Posterior cingulate gyrus (tissue), 11 donors: ENCODE measurements at places on chromosomes 5 and 9.

DNA sequence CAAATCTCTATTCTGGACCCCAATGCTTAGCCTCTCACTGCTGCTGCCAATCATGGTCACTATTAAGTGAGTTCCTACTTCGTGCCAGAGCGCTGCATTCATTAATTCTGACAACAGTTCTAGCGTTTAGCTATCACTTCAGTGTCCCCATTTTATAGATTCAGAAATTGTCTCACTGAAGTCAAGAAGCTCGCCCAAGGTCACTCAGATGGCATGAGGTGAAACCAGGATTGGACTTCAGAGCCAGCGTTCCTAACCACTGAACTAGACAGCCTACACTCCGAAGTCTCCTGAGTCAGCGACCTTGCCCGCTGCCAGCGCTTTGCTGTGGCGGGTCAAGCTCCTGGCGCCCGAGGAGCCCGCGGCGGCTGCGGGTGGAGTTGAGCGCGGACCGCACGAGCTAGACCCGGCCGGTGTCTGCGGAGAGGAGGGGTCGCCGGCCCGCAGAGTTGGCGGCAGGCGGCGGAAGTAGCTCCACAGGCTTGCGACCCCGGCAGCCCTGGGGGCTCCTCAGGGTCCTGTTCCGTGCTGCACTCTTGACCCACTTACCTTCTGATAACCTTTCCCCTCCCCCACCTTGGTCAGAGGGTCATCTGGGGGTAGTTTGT lies 2.1 kb upstream of the GABRB2 start:
- no peak for DNase-seq

GRCh38 chr5:147359581-147359980 lies 124.8 kb downstream of the STK32A start:
- no peak for DNase-seq

DNA sequence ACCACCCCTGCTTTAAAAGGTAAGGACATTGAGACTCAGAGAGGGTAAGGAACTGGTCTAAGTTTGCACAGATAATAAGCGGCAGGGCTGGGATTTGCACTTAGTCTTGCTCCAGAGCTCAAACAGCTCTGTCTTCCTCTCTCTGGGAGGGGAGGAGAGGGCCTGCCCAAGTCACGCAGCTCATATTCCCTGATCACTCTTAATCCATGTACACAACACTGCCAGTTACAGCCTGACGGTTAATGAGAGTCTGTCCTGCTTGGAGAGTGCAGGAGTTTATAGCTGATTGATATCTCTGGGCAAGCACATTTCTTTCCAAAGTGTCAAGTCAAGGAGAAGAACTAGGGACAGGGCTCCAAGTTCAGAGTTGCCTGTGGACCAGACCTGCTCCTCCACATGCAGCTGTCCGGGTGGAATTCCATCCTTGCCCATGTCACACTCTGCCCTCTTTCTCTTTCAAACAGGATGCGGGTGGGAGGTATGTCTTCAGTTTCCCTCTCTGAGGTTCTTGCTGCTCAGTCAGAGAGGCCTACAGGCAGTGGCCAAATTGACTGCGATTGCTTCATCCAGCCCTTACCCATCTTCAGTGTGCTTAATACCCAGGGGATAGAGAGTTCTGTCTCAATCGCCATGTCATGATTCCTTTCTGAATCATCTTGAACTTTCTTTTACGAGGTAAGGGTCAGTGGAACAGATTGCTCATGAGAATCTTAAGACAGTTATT lies 54.5 kb downstream of the GALNT12 start:
- no peak for DNase-seq

- DNase-seq, result no peak
Observed at GRCh38 chr5:115414406-115415142, 118.1 kb upstream of the CCDC112 start.

GRCh38 chr5:11477786-11478185 lies 426.5 kb downstream of the CTNND2 start:
- DNase-seq, result no peak

- DNase-seq, result no peak
Observed at GRCh38 chr5:119009131-119009530, 20.8 kb upstream of the DTWD2 start.

GRCh38 chr5:174745590-174746103 lies 21.3 kb downstream of the MSX2 start:
- no peak for DNase-seq

- no peak for DNase-seq
Observed at GRCh38 chr5:168948746-168949145, 352.2 kb downstream of the SLIT3 start.

DNA sequence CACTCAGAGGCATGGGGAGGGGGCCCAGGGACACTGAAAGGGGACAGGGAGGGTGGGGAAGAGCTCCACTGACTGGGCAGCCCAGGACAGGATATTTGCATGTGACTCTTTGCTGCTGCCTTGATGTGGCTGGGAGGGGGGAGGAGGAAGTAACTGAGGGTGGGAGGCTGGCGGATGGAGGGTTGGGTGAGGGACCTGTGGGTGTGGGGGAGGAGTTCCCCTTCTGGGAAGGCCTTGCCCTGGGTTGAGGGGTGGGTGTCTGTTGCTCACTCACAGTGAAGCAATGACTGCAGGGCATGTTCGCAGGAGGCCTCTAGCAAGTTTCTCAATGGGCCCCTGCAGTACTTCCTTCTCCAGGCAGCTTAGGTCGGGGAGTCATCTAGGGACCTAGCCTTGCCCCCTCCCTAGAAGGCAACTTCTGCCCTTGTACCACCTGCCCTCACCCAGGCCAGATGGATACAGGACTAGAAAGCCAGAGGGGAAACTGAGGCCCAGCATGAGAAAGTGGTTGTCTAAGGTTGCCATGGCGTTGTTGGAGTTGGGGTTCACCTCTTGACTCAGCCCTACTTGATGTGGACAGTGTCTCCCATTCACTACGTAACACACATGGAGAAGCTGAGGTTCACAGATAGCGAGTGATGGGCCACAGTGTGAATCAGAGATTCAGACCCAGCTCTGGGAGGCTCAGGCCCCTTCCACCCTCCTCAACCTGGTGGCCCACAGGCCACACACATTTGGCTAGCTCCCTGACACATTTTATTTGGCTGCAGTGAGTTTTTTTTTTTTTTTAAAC lies 3.0 kb downstream of the GRK6 start:
- no peak for DNase-seq

- DNase-seq, result no peak
Observed at GRCh38 chr5:142531977-142532780, 153.7 kb downstream of the FGF1 start.

DNA sequence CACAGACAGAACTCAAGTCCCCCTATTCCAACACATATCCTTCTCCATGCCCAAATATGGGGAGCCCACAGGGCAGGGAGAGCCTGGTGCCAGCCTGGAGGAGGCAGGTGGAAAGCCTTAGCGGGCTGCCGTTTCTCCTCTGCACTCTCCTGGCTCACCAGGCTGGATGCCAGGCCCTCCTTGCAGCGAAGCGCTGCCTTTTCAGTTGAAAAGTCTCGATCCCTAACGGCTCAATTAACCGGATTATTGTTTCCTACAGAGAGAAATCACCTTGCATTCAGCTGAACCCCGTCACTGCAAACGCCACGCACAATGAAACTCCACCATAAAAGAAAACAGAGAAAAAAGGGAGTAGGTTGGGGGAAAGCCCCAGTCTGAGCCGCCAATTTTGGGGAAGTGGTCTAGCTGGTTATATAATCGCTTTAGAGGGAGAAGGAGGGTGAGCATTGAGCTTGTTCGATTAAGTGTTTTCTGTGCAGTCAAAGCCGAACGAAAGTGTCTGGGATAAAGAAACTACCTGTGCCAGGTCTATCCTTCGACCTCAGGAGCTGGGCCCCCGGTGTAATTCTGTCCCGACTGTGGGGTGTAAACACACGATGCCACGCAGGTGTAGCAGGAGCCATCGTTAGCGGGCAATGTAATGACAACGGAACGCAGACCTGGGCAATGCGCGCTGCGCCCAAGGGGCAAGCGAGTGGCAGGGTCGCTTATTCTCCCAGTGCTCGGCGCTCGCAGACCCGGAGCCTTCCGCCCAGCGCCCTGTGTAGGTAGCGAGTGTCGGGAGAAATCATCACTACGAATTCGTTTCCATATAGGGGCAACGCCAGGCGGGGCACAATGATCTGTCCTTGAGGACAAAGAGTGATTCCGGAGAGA lies 3.8 kb downstream of the BARHL1 start:
- DNase-seq, result no peak
